ENCODE measurements at places on chromosomes 7 and 10. TPM values are rescaled to one million over a fixed set of nuclear protein-coding genes. Genes with fewer than 3 reads are reported as not detected.
A peak's percentile ranks its signal among the peaks of the same experiment; 100 is the strongest.

- no peak for DNase-seq
Observed at GRCh38 chr10:43360086-43360485, 11.3 kb upstream of the FXYD4 start.

- no peak for DNase-seq
Observed at GRCh38 chr10:13693783-13694700, 107.3 kb downstream of the PRPF18 start.

DNA sequence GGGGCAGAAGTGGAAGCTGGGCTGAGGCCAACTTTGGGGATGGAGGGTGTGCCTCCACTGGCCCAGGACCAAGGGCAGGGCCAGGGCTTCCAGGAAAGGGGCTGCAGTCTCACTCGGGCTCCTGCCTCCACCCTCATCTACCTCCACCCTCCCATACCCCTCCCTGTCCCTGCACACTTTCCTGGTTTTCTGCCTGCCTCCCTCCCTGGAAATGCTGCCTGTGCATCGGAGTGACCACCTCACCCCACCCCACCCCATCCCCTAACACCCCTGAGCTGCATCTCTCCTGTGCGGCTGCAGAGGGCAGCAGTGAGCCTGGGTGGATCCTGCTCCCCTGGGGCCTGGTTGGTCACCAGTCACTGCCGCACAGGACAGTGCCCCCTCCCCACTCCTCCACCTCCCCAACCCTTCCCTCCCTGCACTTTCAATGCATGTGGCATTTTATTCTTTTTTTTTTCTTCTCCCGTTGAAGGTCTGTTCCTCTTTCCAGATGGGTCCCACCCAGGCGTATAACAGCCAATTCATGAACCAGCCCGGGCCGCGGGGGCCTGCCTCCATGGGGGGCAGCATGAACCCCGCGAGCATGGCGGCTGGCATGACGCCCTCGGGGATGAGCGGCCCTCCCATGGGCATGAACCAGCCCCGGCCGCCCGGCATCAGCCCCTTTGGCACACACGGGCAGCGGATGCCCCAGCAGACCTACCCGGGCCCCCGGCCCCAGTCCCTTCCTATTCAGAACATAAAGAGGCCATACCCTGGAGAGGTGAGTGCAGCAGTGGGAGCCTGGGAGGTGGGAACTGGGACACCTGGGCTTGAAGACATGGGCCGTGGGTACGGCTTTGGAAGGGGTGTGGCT lies 54.1 kb upstream of the PPIF start:
- no peak for DNase-seq

GRCh38 chr10:11668847-11669610 lies 57.6 kb upstream of the USP6NL start:
- no peak for DNase-seq

Gene KIFBP
- total RNA-seq, result 14.3 TPM

DNA sequence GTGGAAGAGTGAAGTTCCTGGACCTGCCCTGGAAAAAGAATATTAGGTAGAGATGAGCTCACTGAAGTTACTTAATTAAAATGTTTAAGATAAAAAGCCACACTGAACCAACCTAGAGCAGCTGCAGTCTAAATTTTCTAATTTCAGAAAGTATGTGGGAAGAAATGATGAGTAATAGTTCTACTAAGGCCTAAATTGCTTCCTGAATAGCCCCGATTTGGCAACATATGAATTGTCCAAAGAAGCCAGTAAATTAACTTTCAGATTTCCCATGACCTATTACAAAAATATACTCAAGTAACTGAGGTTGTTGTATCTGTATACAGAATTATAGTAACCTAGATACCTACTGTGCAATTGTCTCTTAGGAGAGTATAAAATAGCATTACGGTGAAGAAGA lies 312.6 kb downstream of the IPMK start:
- DNase-seq, result no peak

Gene FGL2
- total RNA-seq, result 1.0 TPM

DNA sequence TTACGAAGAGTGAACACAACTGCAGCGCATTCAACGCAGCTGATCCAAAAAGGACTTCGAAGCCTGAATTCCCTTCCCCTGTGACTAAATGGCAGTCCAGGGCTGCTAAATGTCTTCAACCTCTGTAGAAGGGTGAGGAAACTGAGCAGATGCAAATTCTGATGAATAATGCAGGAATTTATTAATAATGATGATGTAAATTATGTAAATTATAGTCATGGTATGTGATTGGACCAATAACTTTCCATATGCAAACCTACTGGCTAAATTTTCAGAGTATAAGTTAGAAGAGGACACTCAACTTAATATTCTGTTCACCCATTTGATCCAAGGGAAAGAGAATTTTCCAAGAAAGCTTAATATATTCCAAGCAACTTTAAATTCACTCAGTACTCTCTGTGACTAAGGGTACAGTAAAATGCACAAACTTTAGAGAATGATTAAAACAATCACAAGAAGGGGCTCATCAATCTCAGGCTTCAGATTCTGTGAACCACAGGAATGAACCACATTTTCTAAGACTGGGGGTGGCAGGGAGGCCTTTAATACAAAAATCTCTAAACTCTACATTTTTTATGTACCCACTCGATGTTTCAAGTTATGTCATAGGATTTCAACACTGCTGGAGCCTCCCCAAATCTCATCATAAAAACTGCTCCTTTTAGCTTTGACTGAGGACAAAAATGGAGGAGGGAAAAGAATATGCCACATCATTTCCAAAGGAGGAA lies 3.5 kb downstream of the FGFR2 start:
- no peak for DNase-seq

DNA sequence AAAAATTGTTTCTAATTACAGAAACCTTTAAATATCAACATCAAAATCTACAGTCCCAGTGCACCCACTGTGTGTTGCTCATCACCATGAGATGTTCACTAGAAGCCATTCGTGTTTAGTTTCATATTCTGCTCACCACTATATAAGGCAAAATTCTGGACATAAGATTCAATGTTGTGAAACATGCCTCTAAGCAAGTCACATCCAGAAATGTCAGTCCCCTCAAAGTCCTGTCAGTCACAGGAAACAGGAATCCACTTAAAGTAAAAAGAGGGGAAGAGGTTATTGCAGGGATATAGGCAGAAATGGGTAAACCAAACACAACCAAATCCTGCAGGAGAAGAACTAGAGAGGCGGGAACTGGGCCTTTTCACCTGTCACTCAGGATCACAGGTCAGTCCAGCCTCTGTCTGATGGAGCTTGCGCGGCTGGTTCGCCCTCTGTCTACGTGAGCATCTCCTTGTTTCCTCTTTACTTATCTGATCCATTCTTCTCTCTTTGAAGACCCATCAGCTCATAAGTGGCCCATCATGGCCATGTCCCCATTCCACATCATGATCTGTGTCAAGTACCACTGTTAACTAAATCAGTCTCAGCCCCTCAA lies 58.4 kb downstream of the MYPN start:
- DNase-seq, result no peak

DNA sequence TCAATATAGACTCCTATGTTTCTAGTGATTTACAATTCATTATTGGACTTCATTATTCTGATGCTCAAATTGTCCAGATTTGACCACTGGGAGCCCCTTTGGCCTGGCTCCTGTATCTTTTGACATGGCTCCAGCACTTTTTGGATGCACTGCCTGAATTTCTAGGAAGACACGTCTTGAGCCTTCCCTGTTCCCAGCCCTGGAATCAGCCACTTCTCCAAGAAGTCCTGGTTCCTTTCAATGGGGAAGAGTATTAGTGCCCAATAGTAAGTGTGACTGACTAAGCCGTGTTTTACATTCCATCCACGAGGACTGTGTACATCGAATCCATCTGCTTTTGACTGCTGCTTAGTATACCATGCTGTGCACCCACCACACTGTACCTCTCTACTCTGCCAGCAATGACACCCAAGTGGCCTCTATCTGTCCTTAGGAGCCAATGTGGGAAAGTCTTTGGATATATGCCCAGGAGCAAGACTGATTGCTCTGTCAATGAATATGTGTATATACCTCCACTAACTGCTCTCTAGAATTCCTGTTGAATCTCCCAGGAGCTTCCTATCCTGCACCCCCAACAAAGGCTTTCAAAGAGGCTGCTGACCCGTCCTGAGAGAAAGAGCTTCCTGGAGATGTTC lies 23.2 kb upstream of the NPFFR1 start:
- no peak for DNase-seq

DNA sequence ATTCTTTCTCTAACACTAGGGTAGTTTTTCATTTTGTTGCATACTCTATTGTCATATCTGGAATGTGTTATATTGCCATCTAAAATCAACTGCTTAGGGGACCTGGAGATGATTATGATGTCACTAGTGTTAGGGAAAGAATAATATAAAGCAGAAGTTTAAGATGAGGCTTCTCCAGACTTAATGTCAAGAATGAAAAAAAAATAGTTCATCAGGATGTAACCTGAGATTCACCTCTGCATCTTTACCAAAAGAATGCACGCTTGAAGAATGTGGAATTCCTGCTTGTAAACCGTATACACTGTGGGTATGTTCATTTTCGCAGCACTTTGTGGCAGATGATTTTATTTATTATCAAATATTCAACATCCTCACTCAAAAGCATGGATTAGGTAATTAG lies 184.6 kb downstream of the ST7 start:
- no peak for DNase-seq

Gene HOXA5
- 0.33 TPM for total RNA-seq

Gene SHTN1
- total RNA-seq, result not detected

GRCh38 chr7:121500360-121501058 lies 104.4 kb upstream of the FAM3C start:
- DNase-seq, result no peak

DNA sequence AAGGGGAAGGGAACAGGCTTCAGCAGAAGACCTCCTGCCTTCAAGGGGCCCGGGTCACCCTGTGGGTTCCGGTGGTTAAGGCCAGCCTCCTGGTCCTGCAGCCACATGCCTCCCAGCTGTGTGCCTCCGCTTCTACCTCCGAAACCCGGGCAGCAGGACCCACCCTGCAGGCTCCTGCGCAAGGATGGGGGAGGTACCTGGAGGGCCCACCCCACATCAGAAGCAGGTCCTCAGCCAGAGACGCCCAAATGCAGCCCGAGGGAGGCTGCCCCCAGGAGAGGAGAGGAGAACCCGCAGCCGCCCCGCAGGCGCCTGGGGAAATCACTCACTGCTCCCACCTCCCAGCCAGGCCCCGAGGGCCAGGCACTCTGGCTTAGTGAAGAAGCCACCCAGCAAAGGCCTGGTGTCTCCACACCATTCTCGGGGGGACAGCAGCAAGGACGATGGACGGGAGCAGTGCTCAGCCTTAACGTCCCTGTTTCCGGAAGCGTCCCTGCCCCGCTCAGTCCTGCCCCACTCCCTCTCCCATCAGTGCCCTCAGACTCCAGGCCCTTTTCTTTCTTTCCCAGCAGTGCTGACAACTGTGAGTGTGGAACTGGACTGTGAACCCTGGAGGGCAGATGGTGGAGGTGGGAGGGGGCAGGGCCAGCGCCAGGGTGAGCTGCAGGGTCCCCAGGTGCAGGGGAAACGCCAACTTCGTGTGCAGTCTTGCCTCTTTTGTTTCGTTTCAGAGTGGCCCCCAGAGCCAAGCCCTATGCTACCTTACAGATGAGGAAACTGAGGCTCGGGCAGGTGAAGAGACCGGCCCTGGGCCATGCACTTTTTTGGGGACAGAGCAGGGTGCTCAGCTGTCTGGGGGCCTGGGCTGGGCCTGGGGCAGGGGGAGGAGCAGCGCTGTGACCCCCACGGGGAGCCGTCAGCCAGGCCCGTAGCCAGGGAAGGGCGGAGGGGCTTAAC lies 138.0 kb downstream of the FAM53B start:
- no peak for DNase-seq

DNA sequence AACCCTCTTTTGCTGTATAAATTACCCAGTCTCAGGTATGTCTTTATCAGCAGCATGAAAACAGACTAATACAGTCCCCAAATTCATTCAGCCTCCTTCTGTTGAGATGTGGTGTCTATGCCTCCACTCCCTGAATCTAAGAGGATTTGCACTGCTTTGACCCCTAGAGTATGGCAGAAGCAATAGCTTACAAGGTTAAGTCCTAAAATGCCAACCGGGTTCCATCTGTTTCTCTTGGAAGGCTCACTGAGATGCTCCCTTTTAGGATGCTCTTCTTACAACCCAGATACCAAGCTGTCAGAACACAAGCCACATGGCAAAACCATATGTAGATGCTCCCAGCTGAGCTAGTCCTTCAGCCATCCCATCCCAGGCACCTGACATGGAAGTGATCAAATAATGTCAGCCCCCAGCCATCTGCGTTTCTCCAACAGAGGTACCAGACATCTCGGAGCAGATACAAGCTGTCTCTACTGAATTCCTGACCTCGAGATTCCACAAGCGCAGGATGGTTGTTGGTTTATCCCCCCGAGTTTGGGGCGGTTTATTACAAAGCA lies 20.2 kb downstream of the CALN1 start:
- no peak for DNase-seq

Gene OPN4
- total RNA-seq, result not detected

Gene WDFY4
- total RNA-seq, result 2.0 TPM

DNA sequence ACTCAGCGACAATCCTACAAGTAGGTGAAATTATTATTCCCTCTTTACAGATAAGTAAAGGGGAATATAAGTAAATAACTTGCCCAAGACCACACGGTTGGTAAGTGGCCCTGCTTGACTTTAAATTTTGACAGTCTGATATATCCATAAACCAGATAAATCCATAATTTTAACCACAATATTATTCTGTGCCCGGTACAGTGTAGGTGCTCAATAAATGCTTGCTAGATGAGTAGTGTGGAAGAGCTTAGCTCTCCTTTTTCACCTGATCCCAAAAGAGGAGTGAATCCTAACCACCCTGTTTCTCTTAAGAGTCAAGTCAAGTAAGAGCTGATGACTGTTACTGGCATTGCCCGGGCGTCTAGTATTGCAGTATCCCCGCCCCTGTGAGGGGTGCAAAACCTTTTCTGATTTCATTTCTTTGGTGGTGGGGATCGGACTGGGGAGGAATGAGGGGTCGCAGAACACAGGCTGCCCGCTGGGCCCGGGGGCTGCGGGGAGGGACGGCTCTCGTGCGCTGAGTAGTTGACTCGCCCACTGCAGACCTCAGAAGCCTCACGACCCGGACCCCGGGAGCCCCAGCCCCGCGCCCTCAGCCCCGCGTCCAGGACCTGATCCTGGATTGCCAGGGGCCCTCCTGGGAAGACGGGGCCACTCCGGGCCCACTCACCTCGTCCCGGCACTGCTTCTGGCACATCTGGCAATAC lies 490 bp downstream of the KIN start:
- DNase-seq, result peak; percentile 61

DNA sequence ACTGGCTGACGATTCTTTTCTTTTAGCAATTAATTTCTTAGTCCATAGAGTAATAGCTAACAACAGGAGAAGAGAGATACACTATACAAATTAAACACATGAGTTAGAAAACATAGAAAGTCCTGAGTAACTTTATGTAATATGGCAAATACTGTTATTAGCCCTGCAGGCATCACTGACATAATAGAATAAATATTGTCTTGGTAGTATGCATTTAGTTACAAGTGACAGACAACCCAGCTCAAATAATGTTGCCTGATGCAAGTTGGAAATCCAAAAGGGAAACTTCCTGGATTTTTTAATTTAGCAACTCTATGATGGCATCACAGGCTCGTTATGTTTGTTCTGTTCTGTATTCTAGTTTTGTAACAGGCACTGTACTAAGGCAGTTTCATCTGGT lies 95.1 kb downstream of the DKK1 start:
- DNase-seq, result no peak
